ENCODE measurements at places on chromosomes 5 and 9.

DNA sequence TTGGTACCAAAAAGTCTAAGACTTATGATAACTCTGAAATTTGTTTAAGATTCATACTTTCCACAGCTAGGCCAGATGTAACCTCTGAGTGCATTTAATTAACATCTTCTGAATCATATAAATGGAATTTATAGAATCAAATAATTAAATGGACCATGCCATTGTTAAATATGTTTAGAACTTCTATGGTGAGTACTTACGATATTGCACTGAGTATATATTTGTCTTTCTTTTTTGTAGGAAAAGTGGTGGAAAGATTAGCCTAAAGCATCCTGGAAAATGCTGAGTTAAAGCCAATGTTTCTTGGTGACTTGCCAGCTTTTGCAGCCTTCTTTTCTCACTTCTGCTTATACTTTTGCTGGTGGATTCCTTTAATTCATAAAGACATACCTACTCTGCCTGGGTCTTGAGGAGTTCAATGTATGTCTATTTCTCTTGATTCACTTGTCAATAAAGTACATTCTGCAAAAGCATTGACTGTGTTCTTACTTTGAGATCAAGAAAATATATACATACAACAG, 11.9 kb downstream of the SPINK6 start:
- DNase-seq: no peak

- DNase-seq: no peak
These were observed 1084.0 kb upstream of the CDH18 start for GRCh38 chr5:21071986-21072385.

DNA sequence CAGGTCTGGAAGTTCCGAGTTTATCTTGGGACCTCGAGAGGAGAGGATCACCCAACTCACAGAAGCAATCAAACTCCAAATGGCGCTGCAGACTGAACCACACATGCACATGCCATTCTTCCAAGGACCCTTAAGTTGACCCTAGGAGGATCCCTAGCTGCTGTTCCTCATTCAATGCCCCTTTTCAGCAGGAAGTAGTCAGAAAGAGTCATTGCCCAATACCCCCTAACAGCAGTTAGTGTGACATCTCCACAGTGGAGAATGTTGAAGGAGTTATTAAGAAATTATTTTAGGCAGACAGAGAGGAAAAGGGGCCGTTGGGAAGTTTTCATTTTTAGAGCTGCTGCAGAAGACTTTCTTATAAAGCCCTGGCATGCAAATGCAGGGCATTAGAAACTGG, 229.9 kb upstream of the DAB2 start:
- DNase-seq: no peak

DNA sequence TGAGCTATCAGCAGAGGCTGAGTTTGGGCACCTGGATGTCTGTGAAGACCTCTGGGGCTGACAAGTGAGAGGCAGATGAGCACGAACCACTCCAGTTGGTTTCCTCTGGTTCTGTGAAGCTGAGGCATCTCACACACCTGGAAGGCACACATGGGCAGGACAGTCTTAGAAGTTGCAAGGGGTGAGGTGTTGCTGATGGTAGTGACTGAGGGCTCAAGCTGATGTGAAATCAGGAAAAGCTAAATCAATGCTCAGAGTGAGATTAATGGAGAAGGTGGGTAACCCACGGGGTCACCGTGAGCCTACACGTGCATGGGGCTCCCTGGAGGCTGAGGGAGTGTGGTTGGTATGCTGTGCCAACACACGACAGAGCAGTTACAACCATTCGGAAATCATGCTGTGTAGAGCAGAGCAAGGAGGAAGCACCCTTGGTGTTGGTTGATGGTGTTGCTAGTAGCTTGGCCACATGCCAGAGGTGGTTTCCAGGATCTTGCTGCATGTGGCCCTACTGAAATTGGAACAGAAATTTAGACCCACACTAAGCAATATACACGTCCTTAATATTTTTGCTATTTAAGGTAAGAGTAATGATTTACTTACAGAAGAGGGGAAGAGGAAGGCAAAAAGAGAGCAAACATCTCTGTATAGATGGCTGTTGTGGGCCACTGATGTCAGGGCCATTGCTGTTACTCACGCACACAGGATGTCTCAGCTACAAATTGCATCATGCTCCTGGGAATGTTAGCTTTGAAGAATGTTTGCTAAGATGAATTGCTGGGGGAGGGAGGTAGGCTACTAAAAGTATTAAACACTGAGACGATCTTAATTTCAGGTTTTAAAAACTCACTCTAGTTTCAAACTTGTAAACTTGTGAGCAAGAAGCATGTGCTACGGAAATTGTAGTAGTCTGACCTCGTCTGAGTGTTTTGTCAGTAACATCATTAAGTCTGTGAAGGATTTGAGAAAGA, 170.5 kb downstream of the ARHGEF28 start:
- DNase-seq: peak; percentile 53

GRCh38 chr9:33017283-33018041, 7.6 kb upstream of the DNAJA1 start:
- DNase-seq: no peak

GRCh38 chr5:132677191-132677590, 3.4 kb downstream of the IL4 start:
- no peak for DNase-seq
